Activated naive CD8-positive, alpha-beta T cell treated with anti-CD3 and anti-CD28 coated beads for 36 hours (primary cell): ENCODE measurements at places on chromosomes 13 and 19. TPM values are rescaled to one million over a fixed set of nuclear protein-coding genes. Genes with fewer than 3 reads are reported as not detected.

The FAM83E gene
- 4.4 TPM for total RNA-seq

The PEG3 gene
- total RNA-seq, result 0.16 TPM

The LRFN3 gene
- total RNA-seq, result 5.8 TPM

DNA sequence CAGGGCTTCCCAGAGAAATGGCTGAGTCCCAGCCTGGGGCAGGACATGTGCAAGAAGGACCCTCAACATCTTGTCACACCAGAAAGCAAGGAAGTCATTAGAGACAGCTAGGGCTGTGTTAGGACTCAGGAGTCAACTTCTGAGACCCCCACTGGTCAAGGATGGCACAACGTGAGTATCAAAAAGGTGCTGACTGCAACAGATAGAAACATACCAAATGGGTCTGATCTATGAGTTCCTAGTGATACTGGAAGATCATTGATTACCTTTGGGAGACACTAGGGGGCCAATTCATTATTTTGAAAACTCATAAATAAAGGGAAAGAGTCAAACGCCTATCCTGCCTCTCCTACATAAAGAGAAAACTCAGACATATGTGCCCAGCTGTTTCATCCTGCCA, 73.5 kb upstream of the GJB6 start:
- H3K27ac ChIP-seq, result no peak overlapping the region
- DNase-seq, result no peak
- H3K4me3 ChIP-seq, result no peak overlapping the region
- peaks cover 2% of the 10 kb centered on the region for H3K36me3 ChIP-seq

- H3K27me3 ChIP-seq, result no peaks in the 10 kb centered on the region
- H3K4me3 ChIP-seq, result peak within 1 kb of the TSS; percentile 96
- peak within 1 kb of the TSS; percentile 88 for H3K27ac ChIP-seq
- peaks cover 35% of the 10 kb centered on the region for H3K4me1 ChIP-seq
- peak; percentile 67 for DNase-seq
These were observed at the start of gene STRN4 for GRCh38 chr19:46746281-46747057. TSS of gene STRN4 (minus strand) at chr19:46746450. CDS start at chr19:46746430, 20 bp downstream.

- H3K27me3 ChIP-seq, result no peaks in the 10 kb centered on the region
- no peak overlapping the region for H3K27ac ChIP-seq
- no peak for DNase-seq
- no peak overlapping the region for H3K4me3 ChIP-seq
- no peaks in the 10 kb centered on the region for H3K36me3 ChIP-seq
- H3K4me1 ChIP-seq, result no peaks in the 10 kb centered on the region
These were observed 145.9 kb downstream of the DACH1 start for GRCh38 chr13:71721104-71721503.

DNA sequence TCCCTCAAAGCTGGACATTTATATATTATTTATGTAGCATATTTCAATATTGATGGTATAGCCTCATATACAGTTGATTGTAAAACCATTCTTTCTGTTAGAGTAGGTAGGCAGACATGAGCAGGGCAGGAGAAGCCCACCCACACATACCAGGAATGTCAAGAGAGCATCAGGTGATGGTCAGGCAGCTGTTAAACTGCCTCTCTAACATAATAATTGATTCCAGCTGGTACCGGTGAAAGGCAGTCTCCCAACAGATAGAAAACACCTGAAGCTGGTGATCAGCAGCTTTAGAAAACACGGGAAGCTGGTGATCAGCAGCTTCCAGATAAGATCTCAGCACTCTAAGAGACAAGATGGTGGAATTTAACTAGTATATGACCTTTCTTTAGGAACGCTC, 132.9 kb downstream of the SLITRK6 start:
- H3K27me3 ChIP-seq, result no peaks in the 10 kb centered on the region
- no peak for DNase-seq
- H3K4me3 ChIP-seq, result no peak overlapping the region
- H3K27ac ChIP-seq, result no peak overlapping the region
- no peaks in the 10 kb centered on the region for H3K4me1 ChIP-seq

- no peak overlapping the region for H3K27ac ChIP-seq
- peaks cover 5% of the 10 kb centered on the region for H3K27me3 ChIP-seq
- no peak overlapping the region for H3K4me3 ChIP-seq
- H3K4me1 ChIP-seq, result no peaks in the 10 kb centered on the region
- no peak for DNase-seq
These were observed 203.2 kb downstream of the TSHZ3 start for GRCh38 chr19:31146015-31146414.
